ENCODE measurements at places on chromosomes 4 and X.

DNA sequence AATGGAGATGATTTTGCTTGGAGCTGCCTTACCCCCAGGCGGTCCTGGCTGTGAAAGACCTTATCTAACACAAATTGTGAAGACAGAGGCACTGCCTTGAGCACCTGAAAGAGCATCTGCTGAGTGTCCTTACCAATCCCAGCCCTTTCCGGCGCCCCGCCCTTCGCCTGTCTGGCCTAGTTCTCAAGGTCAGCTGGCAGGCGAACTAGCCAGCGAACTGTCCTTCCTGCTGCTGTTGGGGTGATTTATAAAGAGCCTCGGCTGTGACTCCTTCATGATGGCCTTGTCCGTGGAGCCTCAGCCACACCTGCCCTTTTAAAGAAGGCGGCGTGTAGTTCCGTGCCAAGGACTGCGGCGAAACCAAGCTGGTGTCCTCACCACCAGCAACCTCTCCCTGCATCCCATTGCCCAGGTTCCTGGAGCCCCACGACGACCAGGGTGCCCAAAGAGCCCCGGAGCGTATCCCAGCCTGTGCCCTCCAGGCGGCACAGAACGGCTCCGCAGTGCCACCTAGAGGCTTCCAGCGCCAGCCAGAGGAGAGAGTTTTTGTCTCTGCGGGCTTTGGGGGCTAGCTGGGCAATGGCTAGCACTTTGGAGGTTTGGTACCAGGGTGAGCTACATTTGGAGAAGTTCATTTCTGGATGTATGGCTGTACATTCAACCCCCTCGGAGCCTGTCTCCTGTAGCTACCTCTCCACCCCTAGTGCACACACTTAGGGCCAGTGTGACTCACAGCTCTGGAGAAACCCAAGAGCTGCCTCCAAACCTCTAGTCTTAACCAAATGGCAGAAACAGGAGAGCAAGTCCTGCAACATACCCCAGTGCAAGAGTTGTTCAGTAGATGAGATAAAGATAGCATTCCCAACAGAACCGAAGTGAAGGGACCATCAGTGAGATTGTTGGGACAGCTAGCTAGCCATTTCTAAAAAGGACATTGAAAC is 36.8 kb upstream of the VMA21 start:
- DNase-seq = peak; percentile 34

DNA sequence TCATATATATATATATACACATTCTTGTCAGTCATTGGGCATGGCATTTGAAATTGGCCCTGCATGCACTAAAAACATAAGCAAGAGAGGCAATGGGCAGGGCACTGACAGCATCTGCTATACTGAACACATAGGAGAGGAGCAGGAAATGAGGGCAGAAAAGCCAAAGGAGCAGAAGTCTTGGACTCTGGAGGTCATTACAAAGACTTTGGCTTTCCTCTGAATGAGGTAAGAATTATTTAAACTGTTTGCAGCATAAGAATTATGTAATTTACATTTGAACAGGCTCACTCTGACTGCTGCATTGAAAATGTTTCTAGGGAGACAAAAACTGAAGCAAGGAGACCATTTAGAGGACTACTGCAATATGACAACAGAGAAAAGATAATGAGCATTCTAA is 396.5 kb downstream of the PRDM5 start:
- DNase-seq = no peak

DNA sequence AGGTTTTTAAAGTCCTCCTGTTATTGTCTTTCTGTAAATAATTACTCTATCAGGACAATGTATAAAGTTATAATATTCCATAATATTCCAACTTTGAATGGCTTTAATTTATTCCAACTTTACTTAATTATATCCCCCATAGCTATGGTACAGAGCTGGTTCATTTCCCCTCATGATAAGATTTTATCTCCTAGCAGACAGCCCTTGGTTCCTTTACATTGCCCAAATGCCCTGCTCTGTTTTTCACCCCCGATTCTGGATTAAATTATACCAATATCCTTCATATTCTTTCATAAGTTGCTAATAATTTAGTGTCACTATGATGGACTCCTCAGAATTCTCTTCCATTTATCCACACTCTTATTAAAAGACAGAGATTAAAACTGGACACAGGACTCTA is 340.5 kb downstream of the MAPK10 start:
- no peak for DNase-seq

DNA sequence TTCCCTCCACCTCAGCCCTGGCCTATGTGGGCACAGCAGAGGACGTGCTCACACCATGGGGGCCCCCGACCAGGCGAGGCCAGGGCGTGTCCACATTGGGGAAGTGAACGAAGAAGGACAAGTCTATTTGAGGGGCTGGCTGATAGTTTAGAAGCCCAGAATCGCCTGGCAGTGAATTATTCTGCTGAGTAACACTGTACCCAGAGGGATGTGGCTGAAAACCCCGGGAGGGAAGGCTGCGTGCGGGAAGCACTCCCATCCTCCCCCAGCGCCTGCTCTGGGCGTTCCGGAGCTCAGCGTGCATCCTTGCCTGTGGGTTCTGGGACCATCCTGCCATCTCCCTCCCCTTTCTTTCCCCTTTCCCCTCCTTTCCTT is 66.6 kb downstream of the TRMT44 start:
- no peak for DNase-seq

DNA sequence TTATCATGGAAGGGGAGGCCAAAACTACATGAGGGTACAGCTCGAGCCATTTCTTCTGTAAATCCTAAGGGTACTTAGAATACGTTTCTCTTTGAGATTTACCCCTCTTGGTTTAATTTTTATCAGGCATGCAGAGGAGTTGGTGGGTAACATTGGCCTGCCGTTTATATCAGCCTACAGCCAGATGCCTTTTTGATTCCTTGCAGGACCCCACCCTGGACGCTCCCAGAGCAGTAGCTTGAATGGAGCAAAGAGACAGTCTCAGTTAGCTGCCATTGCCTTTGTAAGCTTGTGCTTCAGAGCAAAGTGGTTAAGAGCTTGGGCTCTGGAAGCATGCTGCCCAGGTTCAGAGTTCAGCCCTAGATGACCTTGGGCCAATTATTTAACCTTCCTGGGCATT is 9.0 kb downstream of the DOCK11 start:
- no peak for DNase-seq

DNA sequence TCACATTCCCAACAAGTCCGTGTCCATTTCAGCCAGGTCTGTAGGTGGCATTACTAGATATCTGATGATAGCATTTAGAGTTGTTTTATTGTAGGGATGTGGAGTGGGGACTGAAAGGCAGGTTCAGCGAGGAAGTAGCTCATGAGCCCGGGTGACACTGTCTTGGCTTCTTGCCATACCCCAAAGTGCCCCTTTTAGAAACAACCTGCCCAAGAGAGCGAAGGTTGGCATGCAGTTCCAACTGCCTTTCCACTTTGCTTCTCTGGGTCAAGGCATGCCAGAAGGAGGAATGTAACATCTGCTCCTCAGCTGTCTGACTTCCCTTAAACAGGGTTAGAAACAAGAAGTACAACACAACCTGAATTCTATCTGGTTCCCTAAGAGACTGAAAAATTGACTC is 9.0 kb downstream of the GRIA3 start:
- DNase-seq = no peak

DNA sequence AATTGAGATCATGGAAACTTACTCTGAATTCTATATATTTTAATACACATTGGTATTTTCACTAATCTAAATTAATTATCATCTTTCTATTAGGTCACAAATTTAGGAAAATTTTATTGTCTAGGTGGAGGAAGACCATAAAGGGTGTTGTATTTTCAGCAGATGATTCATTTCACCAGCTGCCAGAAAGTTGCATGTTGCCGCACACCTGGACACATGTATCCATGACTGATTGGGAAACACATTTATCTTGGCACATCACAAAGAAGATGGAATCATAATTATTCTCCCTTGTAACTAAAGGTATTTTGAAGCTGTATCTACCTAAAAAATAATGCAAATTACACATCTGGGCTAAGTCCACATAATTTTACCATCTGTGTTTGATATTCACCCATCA is 33.1 kb downstream of the SLC7A11 start:
- no peak for DNase-seq

- DNase-seq = no peak
These were observed 2.9 kb downstream of the ATP6AP1 start for GRCh38 chrX:154431341-154431740.

GRCh38 chrX:46036508-46036907 is 508.7 kb downstream of the ZNF674 start:
- no peak for DNase-seq

- DNase-seq = no peak
These were observed 27.2 kb upstream of the C4orf17 start for GRCh38 chr4:99483636-99484035.

- no peak for DNase-seq
These were observed 2.2 kb downstream of the ATP8A1 start for GRCh38 chr4:42654631-42655268.

DNA sequence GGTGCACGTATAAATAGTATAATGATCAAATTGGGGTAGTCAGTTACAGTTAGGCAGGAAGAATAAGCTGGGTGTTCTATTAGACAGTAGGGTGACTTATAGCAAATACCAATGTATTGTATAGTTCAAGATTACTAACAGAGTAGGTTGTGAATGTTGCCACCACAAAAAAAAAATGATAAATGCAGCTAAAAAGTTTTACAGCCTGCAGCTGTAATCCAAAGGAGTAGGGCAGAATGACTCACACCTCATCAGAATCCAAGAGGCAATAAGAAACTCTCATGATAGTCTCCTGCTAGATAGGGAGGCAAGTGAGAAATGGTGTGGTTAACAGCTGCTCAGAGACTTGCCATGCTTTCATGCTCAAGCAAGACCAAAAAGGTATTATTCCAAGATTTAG is 19.6 kb upstream of the TCEAL4 start:
- no peak for DNase-seq

GRCh38 chr4:170229006-170229405 is 139.2 kb upstream of the AADAT start:
- no peak for DNase-seq

- no peak for DNase-seq
These were observed 94.9 kb downstream of the TENM3 start for GRCh38 chr4:182338063-182338462.

- DNase-seq = no peak
These were observed 78.7 kb upstream of the MSX1 start for GRCh38 chr4:4780729-4781244.

DNA sequence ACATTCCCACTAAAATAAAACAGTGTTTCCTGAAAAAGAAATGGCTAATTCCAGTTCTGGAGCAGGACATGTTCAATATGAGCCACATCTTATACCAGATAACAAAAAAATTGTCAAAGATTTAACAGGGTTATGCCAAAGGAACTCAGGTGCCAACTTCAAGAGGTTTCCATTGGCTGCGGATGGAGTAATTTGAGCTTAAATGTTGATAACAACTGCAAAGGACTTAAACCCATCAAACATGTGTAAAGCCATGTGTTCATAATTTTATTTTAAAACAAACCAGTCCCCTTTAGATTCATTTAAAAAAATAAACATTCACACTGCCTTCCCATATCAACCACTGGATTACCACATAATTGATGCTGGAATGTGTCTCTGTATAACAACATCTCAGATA is 156.4 kb upstream of the PCDH18 start:
- no peak for DNase-seq

DNA sequence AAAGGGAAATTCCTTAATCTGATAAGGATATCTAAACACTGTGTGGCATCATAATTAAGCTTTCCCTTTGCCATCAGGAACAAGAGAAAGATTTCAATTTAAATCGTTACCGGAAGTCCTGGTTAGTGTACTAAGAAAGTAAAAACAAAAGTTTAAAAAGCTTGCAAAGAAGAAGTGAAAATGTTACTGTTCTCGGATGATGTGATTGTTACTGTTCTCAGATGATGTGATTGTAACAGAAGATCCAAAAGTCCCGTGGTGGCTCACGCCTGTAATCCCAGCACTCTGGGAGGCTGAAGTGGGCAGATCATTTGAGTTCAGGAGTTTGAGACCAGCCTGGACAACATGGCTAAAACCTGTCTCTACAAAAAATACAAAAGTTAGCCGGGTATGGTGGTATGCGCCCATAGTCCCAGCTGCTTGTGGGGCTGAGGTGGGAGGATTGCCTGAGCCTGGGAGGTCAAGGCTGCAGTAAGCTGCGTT is 62.5 kb downstream of the RGS12 start:
- DNase-seq = no peak

DNA sequence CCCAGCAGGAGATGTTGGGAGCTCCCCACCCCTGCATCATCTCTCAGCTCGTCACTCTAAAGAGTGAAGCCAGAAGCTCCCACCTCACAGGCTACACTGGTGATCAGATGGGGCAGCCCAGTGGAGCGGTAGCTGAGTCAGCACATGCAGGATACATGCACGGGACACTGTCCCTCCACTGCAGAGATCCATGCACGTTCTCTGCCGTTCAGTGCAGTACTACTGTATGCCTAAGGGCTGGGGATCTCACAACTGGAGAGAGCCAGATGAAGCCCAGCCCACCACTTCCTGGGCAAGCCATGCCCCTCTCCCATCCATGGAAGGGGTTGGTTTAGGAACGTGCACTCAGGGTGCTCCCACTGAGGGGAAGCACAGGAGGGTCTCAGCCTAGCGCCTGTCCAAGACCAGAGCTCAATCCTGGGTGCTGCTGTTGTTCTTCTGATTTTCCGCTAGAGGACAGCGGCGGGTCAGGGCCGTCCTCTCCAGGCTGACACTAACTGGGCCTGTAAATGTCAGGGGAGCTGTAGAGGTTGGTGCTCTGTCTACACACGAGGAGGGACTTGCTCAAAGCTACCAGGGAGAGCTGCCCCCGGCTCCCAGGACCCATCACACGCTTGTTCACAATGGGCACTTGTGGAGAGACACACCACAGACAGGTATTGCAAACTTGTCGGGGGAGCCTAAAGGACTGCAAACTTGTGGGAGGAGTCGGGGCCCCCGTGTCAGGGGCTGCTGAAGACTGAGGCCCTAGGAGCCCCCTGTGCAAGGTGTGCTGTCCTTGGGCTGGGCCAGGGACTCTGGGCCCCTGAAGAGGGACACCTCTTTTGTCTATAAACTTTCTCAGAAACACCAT is 18.2 kb upstream of the ABLIM2 start:
- DNase-seq = no peak

- DNase-seq = no peak
These were observed 1137.6 kb downstream of the C4orf33 start for GRCh38 chr4:130233377-130234047.

DNA sequence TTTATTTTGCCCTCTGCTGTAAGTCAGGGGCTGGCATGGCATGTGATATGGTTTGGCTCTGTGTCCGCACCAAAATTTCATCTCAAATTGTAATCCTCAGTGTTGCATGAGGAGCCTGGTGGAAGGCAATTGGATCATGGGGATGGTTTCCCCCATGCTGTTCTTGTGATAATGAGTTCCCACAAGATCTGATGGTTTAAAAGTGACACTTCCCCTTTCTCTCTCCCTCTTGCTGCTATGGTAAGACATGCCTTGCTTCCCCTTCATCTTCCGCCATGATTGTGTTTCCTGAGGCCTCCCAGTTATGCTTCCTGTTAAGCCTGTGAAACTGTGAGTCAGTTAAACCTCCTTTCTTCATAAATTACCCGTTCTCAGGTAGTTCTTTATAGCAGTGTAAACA is 72.0 kb upstream of the MSX1 start:
- no peak for DNase-seq

All from stimulated activated CD4-positive, alpha-beta T cell treated with anti-CD3 and anti-CD28 coated beads, Interleukin-12 subunit alpha, Interleukin-12 subunit beta, amount 100 ng/mL, for 4 hours (primary cell).